ENCODE measurements at places on chromosomes 7 and 10. TPM values are rescaled to one million over a fixed set of nuclear protein-coding genes. Genes with fewer than 3 reads are reported as not detected.
A peak's percentile ranks its signal among the peaks of the same experiment; 100 is the strongest.

Gene STYXL1
- total RNA-seq: 52.3 TPM

DNA sequence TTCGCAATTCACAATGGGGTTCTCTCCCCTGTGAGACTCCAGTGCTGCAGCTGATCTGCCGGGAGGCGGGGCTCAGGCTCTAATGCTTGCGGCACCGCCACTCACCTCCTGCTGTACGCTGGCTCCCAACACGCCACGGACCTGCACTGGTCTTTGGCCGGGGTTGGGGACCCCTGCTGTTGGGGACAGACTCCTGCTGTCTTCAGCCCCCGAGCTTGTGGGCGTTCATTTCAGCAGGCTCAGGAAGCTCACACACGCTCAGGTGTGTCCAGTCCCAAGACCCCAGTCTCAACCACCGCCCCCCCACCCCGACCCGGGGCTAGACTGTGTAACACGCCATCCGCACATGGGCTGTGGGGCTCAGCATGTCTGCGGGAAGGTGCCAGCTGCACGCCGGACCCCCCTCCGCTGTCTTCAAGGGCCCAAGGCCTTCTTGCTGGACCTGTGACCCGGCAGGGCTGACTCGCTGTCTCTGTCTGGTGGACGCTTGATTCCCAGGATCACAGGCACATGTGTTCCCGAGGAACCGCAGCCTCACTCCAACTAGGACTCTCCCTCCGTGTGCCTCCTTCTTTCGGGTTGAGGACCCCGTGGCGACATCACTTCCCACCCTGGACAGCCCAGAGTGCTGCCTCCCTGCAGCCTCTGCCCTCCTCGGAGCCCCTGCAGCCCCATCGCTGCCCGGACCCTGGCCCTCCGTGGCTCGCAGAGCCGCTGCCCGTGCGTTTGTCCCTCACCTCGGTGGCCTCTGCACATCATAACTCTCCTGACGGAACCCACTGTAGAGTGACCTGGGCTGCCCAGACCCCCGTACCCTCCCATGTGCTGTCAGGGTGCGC lies 106.4 kb downstream of the DNAJB6 start:
- no peak for DNase-seq

DNA sequence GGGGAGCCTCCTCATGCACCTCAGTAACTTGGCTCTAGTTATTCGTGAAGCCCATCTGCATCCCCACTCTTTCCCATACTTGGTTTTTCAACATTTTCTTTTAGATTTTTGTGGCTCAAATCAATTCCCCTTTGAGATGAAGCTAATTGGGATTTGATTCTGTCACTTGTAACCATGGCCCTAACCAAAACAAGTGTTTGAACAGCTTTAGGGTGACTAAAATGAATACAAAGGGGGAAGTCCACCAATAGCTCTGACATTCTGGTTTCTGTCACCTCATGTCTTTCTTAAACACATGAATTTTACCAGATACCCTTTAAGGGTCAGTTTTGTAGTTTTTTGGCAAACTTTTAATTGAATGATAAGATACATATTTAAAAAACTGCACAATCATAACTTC lies 87.0 kb downstream of the PCGF5 start:
- DNase-seq: no peak

Gene RASSF4
- total RNA-seq: 9.6 TPM

Gene ENTPD7
- total RNA-seq: 23.7 TPM

DNA sequence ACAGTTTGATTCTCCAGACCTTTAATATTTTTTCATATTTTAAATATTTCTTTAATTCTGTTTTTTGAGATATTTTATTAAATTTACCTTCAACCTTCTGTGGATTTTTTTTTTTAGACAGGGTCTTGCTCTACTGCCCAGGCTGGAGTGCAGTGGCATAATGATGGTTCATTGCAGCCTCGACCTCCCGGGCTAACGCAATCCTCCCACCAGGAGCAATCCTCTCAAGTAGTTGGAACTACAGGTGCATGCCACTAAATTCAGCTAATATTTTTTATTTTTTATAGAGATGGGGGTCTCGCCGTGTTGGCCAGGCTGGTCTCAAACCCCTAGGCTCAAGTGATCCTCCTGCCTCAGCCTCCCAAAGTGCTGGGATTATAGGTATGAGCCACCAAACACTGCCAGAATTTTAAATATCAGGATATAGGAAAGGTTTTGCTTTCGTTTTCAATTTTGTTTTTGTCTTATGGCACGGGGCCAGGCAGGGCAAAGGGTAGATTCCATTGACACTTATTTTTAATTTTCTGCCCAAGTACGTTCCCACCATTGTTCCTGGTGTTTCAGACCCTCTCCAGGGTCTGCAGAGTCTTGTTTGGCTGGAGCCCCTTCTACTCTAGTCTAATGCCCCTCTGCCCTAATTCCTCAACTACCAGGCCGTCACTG lies 1.2 kb downstream of the TACC2 start:
- no peak for DNase-seq

Gene CALML5
- not detected for total RNA-seq

- no peak for DNase-seq
Observed at GRCh38 chr7:131974671-131975070, 418.2 kb upstream of the PODXL start.

Gene CREB5
- 3.2 TPM for total RNA-seq

Gene MACROH2A2
- total RNA-seq: 15.0 TPM

DNA sequence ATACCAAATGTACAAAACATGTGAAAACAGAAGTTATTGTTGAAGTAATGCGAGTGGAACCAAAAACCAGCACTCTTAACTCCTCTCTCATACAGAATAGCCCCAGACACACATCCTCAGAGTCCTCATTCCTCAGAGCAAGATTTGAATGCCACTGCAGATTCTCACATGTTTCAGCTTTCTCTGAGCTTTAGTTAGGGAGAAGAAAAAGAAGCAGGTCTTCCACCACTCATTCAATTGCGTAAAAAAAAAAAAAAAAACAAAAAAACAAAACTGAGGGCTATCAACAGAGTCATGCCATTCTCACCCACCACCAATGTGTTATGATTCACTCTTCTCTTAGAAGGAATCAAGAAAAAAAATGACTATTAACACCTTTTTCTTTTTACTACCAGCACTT lies 287.7 kb downstream of the IPMK start:
- DNase-seq: peak; percentile 19

Gene FOXI2
- not detected for total RNA-seq

Gene HPSE2
- not detected for total RNA-seq

DNA sequence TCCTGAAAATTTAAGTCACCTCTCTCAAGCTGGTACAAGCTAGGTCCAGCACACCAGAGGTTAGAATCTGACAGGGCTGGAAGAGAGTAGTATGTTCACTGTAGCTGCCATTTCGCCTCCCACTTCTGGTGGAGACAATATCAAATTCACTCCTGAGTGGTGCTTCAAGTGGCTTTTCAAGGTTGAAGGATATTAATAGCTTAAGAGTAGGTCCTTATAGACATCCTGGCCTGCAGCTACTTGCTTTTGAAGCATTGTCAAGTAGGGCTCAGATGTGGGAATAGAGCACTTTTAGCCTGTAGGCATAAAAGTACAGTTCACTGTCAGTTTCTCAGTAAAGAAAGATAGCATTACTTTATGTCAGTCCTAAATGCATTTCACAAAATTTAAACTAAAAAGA lies 270.5 kb upstream of the PLPP4 start:
- DNase-seq: no peak

DNA sequence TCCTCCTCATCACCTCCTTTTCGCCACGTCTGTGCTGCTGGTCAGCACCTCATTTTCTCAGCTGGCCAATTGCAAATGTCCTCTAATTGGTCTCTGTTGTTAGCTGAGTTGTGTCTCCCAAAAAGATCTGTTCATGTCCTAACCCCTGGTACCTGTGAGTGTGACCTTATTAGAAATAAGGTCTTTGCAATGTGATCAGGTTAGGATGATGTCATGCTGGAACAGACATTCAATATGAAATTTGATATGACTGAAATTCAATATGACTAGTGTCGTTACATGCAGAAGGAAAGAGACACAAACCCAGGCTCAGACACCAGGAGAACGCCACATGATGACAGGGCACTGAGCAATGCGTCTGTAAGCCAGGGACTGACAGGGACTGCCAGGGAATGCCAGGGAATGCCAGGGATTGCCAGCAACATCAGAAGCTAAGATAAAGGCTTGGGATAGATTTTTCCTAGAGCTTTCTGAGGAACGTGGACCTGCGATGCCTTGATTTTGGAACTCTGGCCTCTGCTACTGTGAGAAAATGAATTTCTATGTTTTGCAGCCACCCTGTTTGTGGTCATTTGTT lies 77.5 kb upstream of the CXCL12 start:
- DNase-seq: no peak

DNA sequence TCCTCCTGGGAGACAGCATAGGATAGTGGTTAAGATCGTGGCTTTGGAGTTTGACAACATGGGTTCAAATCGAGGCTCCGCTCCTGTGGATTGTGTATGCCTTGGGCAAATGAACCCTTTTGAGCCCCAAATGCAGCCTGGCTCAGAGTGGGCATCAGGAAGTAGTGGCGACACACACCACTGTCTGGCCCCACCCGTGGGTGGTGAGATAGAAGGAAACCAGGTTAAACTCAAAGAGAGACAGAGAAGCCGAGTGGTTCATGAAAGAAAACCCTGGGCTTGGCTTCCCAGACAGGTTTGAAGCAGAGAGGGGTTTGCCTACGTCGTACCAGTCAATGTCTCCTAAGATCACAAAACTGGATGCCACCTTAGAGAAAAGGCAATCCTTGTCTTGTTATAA lies 57.7 kb downstream of the PRTFDC1 start:
- DNase-seq: peak; percentile 76

DNA sequence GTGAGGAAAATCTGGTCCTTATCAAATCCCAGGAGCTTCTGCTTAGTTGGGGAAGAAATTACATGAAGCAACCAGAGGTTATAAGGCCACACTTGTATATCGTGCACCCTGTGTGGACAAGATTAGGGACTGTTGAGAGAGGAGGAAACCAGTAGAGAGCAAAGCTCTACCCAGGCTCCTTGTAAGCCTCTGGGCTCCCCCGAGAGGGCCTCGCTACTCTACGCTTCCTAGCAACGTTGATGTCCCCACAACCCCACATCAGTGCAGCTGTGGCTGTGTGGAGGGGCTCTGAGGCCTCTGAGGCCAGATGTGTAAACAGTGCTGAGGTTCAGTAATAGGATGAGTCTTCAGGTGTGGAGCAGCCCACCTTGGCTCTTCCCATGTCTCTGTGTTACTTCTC lies 16.0 kb downstream of the HIF1AN start:
- no peak for DNase-seq

Gene ITGB8
- total RNA-seq: 17.8 TPM

DNA sequence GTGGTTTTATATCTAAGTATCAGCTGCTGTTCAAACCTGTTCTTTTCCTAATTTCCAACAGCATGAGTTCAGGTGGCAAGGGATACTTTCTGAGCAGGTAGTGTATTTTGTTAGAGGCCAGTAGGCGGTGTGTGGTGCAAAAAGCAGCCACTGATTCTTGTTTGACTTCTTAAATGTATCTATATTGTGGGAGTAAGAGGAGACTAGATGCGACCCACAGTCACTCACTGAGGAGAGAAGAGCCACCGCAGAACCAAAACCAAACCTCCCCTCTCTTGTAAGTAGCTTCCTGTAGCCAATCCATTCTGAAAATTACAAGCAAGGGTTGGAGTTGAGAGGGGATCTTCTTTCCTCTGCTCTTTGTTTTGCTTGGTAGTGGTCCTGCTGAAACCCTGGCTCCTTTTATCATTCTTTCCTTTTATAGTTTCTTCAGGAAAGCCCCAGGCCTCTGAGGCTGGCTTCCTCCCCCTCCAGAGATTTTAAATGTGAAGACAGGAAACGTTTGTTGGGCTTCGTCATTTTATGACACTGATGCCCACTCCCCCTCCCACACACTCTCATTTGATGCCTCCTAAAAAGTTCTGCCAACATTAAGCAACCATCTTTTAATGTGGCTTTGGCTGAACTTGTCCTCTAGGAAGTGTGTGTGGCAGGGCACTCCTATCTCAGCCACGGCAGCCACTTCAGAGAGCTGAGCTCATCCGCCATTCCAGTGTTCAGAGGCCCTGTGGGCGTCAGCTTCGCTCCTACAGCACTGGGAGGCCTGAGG lies 566.0 kb downstream of the SUGCT start:
- DNase-seq: peak; percentile 62

DNA sequence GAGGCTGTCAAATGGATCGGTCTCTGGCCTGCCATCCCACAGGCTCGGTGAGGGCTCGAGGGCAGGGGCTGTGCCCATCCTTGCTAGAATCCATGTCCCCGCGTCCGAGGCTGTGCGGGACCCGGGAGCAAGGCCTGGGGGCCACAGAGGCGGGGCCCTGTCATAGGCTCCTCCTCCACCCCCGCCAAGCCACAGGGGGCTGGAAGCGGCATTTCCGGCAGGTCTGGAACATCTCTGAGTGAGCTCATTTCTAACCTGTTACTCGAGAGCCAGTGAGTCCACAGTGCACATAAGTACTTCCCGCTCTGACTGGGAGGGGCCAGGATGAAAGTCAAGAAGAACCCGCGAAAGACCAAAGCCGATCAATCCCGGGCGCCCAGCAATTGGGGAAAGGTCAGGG lies 57.6 kb downstream of the NKX6-2 start:
- DNase-seq: no peak

Gene MGAM2
- total RNA-seq: not detected

Gene CPA5
- total RNA-seq: 1.0 TPM

DNA sequence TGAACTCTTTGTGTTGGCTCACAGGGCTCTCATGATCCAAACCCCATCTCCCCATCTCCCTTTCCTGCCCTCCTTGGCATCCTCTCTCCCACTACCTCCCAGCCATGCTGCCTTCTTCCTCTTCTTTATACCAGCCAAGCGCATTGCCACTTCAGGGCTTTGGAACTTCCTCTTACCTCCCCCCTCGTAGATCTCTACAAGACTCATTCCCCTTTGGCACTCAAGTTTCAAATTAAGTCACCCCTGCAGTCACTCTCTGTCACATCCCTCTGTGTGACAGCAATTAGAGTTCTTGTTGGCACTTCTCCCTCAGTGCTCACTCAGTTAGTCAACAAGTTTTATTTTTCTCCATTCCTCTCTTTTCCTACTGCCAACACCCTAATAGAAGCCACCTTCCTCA lies 20.8 kb upstream of the NRP1 start:
- no peak for DNase-seq

GRCh38 chr7:142353147-142354060 lies 95.5 kb upstream of the PRSS58 start:
- DNase-seq: no peak

Gene BLNK
- total RNA-seq: not detected

Measured in A172 (cell line).